Progenitor cell of endocrine pancreas (in vitro differentiated cells): ENCODE measurements at places on chromosomes 1 and 21. TPM values are rescaled to one million over a fixed set of nuclear protein-coding genes. Genes with fewer than 3 reads are reported as not detected.

DNA sequence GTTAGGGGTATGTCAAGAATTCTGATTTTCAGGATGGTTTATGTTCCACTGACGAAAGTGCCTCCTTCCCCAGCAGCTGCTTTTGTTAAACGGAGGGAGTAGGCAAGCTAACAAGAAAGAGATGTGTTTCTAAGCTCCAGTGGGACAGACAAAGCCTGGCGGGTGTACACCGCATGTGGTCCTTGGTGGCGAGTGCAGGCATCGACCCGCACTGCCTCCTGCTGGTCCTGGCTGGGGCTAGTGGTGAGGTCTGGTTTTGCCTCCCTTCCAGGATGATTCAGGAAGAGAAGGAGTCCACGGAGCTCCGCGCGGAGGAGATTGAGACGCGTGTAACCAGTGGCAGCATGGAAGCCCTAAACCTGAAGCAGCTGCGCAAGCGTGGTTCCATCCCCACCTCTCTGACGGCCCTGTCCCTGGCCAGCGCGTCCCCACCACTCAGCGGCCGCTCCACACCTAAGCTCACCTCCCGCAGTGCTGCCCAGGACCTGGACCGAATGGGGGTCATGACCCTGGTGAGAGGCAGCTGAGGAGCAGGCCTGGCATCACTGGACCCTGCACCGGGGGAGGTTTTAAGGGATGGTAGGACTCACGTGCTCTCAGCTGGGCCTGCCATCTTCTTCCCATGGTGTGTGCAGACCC, 29.0 kb downstream of the PPFIA4 start:
- H3K27me3 ChIP-seq, result peaks cover 59% of the 10 kb centered on the region
- no peaks in the 10 kb centered on the region for H3K36me3 ChIP-seq
- no peak overlapping the region for H3K4me3 ChIP-seq

- H3K27me3 ChIP-seq, result peaks cover 34% of the 10 kb centered on the region
- no peak overlapping the region for H3K27ac ChIP-seq
- DNase-seq, result no peak
- H3K4me3 ChIP-seq, result no peak overlapping the region
- peaks cover 3% of the 10 kb centered on the region for H3K4me1 ChIP-seq
- no peaks in the 10 kb centered on the region for H3K36me3 ChIP-seq
These were observed 184.4 kb upstream of the GALNT2 start for GRCh38 chr1:229882621-229883020.

DNA sequence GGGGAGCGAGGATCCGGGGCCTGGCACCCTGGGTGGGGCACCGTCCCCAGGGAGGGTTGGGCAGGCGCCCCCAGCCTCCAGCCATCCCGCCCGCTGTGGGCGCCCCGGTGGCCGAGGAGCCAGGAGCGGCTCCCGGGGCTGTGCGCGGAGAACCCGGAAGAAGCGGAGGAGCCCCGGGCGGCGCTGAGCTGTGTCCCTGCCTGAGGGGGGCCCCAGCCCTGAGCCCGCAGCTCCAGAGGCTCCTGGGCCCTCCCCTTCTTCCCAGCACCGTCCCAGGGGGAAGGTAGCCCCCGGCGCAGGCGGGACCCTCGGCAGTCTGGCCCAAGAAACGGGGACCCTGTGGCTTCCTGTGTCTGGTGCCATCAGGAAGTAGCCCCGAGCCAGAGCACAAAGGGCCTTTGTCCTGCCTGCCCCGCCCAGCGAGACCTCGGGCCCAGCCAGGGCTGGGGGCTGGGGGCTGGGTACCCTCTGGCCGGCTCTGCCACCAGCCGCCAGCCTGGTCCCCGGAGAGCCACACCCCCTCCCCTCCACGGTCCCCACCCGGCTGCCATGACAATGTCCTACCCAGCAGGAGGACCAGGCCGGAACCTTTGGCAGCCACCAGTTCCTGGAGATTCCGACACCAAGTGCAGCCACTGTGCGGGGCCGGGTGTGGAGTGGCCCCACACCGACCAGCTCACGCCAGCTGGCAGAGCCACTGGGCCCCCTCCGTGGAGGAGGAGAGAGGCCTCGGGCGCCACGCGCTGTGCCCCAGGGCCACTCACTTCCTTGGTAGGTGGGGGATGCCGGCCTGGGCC, 15.6 kb upstream of the TTLL10 start:
- peaks cover 1% of the 10 kb centered on the region for H3K4me1 ChIP-seq
- H3K36me3 ChIP-seq, result peaks cover 3% of the 10 kb centered on the region
- peaks cover 4% of the 10 kb centered on the region for H3K27me3 ChIP-seq
- peak overlapping the region; percentile 87 for H3K27ac ChIP-seq
- DNase-seq, result peak; percentile 64

- H3K36me3 ChIP-seq, result no peaks in the 10 kb centered on the region
- H3K4me1 ChIP-seq, result peaks cover 6% of the 10 kb centered on the region
- no peak overlapping the region for H3K4me3 ChIP-seq
- no peak for DNase-seq
These were observed 28.4 kb upstream of the TMEM125 start for GRCh38 chr1:43241413-43241836.

DNA sequence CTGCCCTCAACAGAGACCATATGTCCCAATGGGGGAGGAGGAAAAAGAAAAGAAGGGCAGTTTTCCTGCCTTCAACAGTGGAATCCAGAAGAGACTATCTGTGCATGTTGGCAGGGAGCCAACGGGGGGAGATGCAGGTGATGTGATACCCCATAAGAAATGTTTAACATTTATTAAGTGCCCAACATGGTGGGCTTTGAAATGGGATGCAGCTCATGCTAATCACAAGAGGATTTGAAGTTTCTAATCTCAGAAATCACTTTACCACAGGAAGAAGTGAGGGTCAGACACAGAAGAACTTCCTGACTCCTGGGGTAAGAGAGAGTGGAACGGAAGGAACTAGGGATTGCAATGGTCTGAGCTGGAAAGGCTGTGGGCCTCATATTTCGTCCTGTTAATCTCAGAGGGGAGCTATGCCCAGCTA, 16.2 kb downstream of the CSRP1 start:
- no peaks in the 10 kb centered on the region for H3K27me3 ChIP-seq
- no peak overlapping the region for H3K27ac ChIP-seq
- peaks cover 2% of the 10 kb centered on the region for H3K36me3 ChIP-seq
- DNase-seq, result no peak
- H3K4me3 ChIP-seq, result no peak overlapping the region
- peaks cover 21% of the 10 kb centered on the region for H3K4me1 ChIP-seq

- H3K4me1 ChIP-seq, result peaks cover 3% of the 10 kb centered on the region
- H3K27ac ChIP-seq, result no peak overlapping the region
- no peaks in the 10 kb centered on the region for H3K36me3 ChIP-seq
These were observed 74.9 kb upstream of the CNIH3 start for GRCh38 chr1:224541072-224541790.

DNA sequence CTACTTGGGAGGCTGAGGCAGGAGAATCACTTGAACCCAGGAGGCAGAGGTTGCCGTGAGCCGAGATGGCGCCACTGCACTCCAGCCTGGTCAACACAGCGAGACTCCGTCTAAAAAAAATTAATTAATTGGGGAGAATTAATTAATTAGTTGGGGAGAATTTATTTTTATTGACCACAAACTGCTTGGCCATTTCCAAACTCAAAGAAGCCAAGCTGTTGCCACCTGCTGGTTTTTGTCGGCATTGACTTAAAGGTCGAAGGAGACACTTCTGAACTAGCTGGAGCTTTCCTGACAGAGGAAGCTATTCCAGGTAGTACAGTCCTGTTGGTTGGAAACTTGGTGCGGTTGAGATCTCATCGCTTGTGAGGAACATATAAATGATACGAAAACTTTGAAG, 13.1 kb downstream of the MAP1LC3C start:
- H3K4me3 ChIP-seq, result no peak overlapping the region
- no peak for DNase-seq
- H3K4me1 ChIP-seq, result no peaks in the 10 kb centered on the region
- no peaks in the 10 kb centered on the region for H3K36me3 ChIP-seq

- no peak overlapping the region for H3K4me3 ChIP-seq
- peaks cover 1% of the 10 kb centered on the region for H3K36me3 ChIP-seq
- DNase-seq, result no peak
- peaks cover 29% of the 10 kb centered on the region for H3K4me1 ChIP-seq
- no peaks in the 10 kb centered on the region for H3K27me3 ChIP-seq
- H3K27ac ChIP-seq, result no peak overlapping the region
These were observed 1.9 kb downstream of the TMEM79 start for GRCh38 chr1:156286061-156286460.

- no peak overlapping the region for H3K4me3 ChIP-seq
- H3K27me3 ChIP-seq, result no peaks in the 10 kb centered on the region
- no peaks in the 10 kb centered on the region for H3K4me1 ChIP-seq
- no peak overlapping the region for H3K27ac ChIP-seq
- DNase-seq, result no peak
- H3K36me3 ChIP-seq, result no peaks in the 10 kb centered on the region
These were observed 921.0 kb downstream of the ADGRL2 start for GRCh38 chr1:82721702-82722101.

- no peak overlapping the region for H3K4me3 ChIP-seq
- H3K27ac ChIP-seq, result no peak overlapping the region
- DNase-seq, result no peak
- H3K4me1 ChIP-seq, result peaks cover 25% of the 10 kb centered on the region
- no peaks in the 10 kb centered on the region for H3K27me3 ChIP-seq
- peaks cover 1% of the 10 kb centered on the region for H3K36me3 ChIP-seq
These were observed 33.7 kb downstream of the PLPP3 start for GRCh38 chr1:56545711-56546110.

DNA sequence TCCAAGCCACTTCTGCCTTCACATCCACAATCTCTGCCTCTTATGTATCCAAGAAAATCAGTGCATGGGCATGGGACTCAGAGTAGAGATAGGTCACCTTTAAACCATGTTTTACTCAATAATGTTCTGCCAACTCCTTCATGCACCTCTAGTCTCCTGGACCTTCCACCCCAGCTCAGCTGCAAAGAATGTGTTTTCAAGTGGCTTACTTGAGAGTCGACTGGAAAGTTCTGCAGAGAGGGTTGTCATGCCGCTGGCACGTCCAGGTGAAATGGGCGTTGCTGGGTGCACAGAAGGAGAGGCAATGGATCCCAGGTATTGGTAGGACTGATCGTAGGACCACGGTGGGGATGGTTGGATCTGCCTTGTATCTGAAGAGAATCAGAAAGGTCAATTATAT, 130.3 kb downstream of the CLIC6 start:
- no peak for DNase-seq
- no peak overlapping the region for H3K27ac ChIP-seq
- peaks cover 3% of the 10 kb centered on the region for H3K27me3 ChIP-seq
- peaks cover 58% of the 10 kb centered on the region for H3K4me1 ChIP-seq

DNA sequence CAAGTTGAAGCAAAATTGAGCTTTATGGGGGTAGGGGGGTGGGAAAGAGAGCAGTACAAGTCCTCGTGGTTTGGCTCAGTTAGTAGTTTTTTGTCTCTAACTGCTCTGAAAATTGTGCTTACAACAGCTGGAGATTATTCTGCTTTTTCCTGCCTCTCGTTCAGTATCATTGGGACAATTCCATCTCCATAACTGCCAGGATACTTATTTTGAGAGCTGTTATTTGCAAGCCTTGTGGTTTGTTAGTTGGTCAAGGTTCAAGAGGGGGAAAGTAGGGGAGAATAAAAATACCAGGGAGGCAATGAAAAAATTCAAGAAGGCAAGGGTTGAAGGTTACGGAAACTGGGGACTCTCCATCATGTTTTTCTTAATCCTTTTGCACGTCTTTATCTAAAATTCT, 811.8 kb upstream of the ADGRL2 start:
- H3K4me1 ChIP-seq, result no peaks in the 10 kb centered on the region
- no peaks in the 10 kb centered on the region for H3K36me3 ChIP-seq
- H3K27me3 ChIP-seq, result no peaks in the 10 kb centered on the region
- H3K4me3 ChIP-seq, result no peak overlapping the region

DNA sequence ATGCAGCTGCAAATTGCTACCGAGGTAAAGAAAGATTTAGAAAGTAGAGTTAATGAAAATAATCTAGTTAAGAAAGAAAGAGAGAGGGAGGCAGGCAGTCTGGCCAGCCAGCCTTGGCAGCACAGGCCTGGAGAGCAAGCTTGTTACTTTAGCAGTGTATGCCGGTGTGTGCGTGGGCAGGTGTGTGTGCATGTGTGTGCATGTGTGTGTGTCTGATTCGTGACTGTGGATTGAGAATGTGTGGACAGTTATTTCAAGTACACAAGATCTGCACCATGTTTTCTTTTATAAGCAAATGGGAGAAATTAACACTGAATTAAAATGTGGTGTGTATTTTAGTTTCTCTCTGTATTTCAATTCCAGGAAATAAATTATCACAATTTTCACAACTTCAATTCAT, 211.6 kb downstream of the DSCAM start:
- DNase-seq, result no peak
- no peak overlapping the region for H3K27ac ChIP-seq
- peaks cover 22% of the 10 kb centered on the region for H3K4me1 ChIP-seq
- no peak overlapping the region for H3K4me3 ChIP-seq

DNA sequence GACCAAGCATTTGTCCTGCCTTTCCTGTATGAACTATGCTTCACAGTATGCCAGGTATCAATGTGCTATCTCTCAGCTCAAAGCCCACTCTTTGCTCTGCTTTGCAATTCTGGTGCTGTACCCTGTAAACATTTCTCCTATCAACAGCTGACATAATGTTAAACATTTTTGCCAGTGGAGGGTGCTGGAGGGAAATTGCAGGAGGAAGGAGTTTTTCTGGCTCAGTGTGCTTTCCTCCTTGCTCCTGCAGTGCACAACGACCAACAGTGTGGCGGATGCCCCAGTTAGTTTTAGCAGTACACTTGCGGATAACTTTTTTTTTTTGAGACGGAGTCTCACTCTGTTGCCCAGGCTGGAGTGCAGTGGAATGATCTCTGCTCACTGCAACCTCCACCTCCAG, 67.1 kb upstream of the PTGFRN start:
- no peaks in the 10 kb centered on the region for H3K27me3 ChIP-seq
- peaks cover 2% of the 10 kb centered on the region for H3K4me1 ChIP-seq
- no peak overlapping the region for H3K4me3 ChIP-seq
- no peaks in the 10 kb centered on the region for H3K36me3 ChIP-seq
- H3K27ac ChIP-seq, result no peak overlapping the region

GRCh38 chr21:16211339-16212303, 481.8 kb downstream of the USP25 start:
- peaks cover 4% of the 10 kb centered on the region for H3K27me3 ChIP-seq
- no peak overlapping the region for H3K4me3 ChIP-seq
- peaks cover 17% of the 10 kb centered on the region for H3K4me1 ChIP-seq
- H3K36me3 ChIP-seq, result no peaks in the 10 kb centered on the region
- no peak overlapping the region for H3K27ac ChIP-seq

- H3K27ac ChIP-seq, result no peak overlapping the region
- DNase-seq, result no peak
- peaks cover 3% of the 10 kb centered on the region for H3K4me1 ChIP-seq
- no peaks in the 10 kb centered on the region for H3K36me3 ChIP-seq
- peaks cover 8% of the 10 kb centered on the region for H3K27me3 ChIP-seq
These were observed 15.9 kb downstream of the CLDN14 start for GRCh38 chr21:36463991-36464390.

KRTAP12-4 gene
- total RNA-seq, result not detected in 2 replicates

OR2T2 gene
- total RNA-seq, result not detected in 2 replicates

HSD11B1 gene
- total RNA-seq, result not detected in 2 replicates

TNFRSF25 gene
- 68.3 and 68.9 TPM in 2 replicates for total RNA-seq

C1orf115 gene
- total RNA-seq, result 9.7 and 9.8 TPM in 2 replicates

SPRR1B gene
- not detected in 2 replicates for total RNA-seq

AVPR1B gene
- total RNA-seq, result 0.60 TPM in 1 of 2 replicates, not detected in the other

HTR1D gene
- total RNA-seq, result 0.20 and 0.31 TPM in 2 replicates

GJA9 gene
- not detected in 2 replicates for total RNA-seq

TRABD2B gene
- 11.8 and 14.5 TPM in 2 replicates for total RNA-seq

GREM2 gene
- 0.48 and 0.73 TPM in 2 replicates for total RNA-seq

NHLH1 gene
- total RNA-seq, result 0.78 and 0.96 TPM in 2 replicates
